ENCODE measurements at places on chromosomes 7 and 10. TPM values are rescaled to one million over a fixed set of nuclear protein-coding genes. Genes with fewer than 3 reads are reported as not detected.

GRCh38 chr7:148630078-148630477 lies 39.5 kb downstream of the C7orf33 start:
- no peak for DNase-seq

DNA sequence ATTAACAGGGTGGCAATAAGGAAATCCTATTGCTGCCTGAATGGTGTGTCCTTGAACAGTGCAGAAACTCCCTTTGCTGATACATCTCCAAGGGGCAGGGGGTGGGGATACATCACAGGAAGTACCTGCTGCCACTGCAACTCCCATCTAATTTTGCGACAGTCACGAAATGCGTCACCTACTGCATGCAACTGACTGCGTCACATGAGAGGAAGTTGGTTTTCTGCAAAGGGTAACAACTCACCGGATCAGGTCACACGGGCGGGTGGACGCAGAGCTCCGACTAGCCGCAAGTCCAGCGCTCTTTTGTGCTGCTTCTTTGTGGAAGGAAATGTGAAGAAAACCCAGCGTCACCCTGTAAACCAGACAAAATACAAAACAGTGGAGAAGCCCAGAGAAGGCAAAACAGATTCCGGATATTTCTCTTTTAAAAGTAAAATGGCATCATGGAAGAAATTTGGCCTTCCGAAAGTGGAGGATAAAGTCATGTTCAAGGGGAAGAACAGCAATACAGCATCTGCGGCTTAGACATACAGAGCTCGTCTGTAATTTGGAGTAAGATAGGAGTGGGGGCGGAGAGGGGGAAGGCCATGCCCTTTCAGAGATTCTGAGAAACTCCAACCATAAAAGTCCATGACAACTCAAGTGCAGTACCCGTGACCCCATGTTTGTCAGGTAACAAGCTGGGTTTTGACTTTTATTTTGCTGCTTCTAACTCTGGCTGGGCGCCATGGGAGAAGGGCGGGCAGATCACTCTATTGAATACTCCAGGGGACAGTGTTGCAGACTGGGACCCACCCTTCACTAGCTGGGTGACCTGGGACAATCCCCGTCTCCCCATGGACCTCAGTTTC lies 32.3 kb upstream of the PLEKHS1 start:
- DNase-seq = no peak

DNA sequence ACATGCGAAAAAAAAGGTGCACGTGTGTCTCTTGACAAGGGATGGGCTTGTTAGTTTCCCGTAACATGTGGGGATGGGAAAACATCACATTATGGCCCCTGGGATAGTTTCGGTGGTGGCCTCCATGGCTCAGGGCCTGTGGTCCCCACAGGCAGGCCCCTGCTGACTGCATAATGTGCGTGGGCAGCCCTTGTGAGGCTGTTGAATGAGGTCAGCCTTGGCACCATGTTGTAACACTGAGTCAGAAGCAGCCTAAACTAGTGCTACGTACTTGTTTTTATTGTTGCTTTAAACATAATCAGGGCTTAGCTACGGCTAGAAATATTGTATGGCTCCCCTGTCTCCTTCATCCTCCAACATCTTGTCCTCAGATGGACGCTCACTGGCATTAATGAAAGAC lies 80.6 kb downstream of the BEND7 start:
- DNase-seq = no peak

DNA sequence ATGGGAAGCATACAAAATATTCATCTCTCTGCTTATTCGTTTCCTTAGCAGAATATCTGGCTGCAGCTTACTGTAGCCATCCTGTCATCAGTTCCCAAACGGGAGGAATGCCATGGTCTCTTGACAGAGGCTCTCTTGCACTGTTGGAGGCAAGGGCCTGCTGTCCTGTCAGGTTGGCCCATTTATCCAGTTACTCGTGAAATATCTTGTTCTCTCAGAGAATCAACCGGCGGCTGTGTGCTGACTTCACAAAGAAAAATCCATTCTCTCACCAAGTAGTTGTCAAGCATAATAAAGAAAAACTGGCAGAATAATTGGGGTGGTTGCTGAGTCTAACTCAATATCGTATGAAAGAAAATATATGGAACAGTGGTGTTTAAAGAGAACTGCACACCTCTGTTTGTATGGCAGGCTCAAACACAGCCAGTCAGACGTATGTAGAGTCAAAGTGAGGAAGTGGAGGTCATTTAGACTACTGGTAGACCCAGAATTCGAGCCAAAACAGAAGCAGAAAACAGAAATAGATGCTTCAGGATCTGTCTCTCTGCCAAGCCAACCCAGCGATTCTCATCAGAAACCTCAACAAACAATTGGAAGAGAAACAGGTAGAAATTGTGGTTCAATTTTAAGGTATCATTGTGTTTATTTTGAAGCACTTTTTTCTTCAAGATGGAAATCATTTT lies 349.2 kb upstream of the PRKCQ start:
- no peak for DNase-seq

The FAM237B gene
- total RNA-seq = not detected

The DENND11 gene
- total RNA-seq = 7.5 TPM
